CD4-positive, CD25-positive, alpha-beta regulatory T cell (primary cell): ENCODE measurements at places on chromosomes 5 and 9.

GRCh38 chr9:4137234-4137633 is 162.6 kb downstream of the GLIS3 start:
- H3K4me3 ChIP-seq, result no peak overlapping the region
- no peak for DNase-seq
- no peaks in the 10 kb centered on the region for H3K36me3 ChIP-seq
- no peaks in the 10 kb centered on the region for H3K4me1 ChIP-seq

DNA sequence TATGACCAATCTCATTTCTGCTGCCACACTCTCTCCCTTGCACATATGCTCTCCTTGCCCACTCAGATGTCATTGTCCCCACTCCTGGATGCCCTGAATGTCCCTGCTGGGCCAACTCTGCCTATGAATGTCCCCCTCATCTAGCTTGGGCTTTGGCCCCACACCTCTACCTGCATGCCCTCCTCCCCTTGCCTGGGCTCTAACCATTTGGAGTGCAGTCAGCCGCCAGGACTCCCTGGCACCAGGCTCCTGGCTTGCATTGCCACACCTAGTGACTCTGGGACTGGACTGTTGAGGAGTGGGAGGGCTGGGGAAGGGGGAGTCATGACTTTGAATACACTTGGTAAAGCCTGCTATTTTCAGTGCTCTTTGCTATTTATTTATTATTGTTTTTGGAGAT is 41.6 kb upstream of the POMT1 start:
- no peak overlapping the region for H3K4me3 ChIP-seq
- H3K27ac ChIP-seq, result no peak overlapping the region
- DNase-seq, result no peak
- H3K4me1 ChIP-seq, result no peaks in the 10 kb centered on the region
- peaks cover 85% of the 10 kb centered on the region for H3K36me3 ChIP-seq

DNA sequence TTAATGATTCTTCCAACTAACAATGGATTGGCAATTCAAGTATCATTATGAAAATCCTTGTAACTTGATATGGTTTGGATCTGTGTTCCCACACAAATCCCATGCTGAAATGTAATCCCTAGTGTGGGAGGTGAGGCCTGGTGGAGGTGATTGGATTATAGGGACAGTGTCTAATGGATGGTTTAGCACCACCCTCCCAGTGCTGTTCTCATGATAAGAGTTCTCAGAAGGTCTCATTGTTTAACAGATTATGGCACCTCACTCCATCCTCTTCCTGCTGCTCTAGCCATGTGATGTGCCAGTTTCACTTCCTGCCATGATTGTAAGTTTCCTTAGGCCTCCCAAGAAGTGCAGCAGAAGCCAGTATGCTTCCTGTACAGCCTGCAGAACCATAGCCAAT is 1116.2 kb upstream of the EDIL3 start:
- no peaks in the 10 kb centered on the region for H3K27me3 ChIP-seq
- H3K4me1 ChIP-seq, result no peaks in the 10 kb centered on the region
- DNase-seq, result no peak
- no peak overlapping the region for H3K4me3 ChIP-seq
- H3K27ac ChIP-seq, result no peak overlapping the region
- no peaks in the 10 kb centered on the region for H3K36me3 ChIP-seq

DNA sequence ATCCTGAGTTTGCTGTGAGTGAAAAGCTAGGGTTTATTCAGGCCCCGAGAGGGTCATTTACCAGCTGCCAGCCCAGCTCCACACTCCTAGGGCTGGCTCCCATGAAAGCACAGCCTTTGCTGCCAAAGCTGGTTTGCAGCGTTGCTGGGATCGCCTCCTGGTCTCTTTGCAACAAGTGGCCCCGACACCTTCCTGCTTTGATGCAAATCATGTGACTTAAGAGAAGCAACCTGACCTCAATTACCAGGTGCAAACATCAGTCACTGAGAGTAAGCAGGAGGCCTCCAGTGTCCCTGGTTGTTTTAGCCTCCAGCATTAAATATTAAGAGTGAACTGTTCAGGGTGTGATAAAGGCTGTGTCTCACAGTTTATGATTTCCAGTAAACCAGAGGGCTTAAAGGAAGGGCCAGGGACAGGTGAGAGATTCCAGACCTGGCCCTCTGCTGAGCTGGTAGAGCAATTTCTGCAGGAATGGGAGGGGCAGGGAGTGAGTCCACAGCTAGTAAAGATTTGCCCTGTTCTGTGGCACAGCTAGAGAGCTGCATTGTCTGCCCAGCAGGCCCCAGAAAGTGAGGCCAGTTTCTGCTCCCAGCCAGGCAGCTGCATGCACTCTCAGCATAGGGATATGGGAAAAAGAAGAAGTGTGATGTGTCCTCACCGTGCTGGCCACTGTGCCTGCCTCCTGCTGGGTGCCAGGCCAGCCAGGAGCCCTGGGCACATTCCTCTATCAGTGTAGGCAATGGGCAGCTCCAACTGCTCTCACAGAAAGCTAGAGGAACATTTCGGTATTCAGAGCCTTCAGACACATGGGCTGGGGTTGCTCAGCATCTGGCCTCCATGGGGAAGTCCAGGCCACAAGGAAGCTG is 58.0 kb downstream of the SLC22A5 start:
- H3K27me3 ChIP-seq, result no peaks in the 10 kb centered on the region
- H3K4me3 ChIP-seq, result peak overlapping the region; percentile 18
- DNase-seq, result peak; percentile 39

GRCh38 chr5:83498585-83498984 is 27.0 kb downstream of the VCAN start:
- no peaks in the 10 kb centered on the region for H3K36me3 ChIP-seq
- no peaks in the 10 kb centered on the region for H3K27me3 ChIP-seq
- no peaks in the 10 kb centered on the region for H3K4me1 ChIP-seq
- no peak for DNase-seq
- no peak overlapping the region for H3K27ac ChIP-seq
- no peak overlapping the region for H3K4me3 ChIP-seq

DNA sequence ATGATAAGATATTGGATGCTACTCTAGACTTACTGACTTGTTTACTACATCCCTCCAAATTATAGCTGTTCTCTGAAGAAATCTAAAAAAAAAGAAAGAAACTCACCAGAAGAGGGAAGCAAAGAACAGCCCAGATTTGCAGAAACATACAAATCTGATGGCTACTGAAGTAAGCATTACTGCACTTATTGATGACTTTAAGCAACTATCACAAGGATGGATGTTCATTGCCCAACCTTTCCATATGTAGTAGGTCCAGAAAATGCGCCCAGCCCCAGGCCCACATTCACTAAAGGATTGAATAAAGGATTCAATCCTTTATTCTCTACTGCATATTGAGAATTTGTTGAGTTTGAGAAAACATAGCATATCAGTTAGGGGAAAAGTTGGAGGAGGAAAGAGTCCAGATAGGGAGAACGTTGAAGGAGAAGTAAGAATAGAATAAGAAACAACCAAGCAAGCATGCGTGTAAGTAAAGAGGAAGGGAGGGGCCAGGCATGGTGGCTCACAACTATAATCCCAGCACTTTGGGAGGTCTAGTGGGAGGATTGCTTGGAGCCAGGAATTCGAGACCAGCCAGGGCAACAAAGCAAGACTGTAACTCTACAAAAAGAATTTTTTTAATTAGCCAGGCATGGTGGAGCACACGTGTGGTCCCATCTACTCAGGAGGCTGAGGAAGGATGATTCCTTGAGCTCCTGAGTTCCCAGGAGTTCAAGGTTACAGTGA is 33.8 kb upstream of the DTWD2 start:
- H3K27me3 ChIP-seq, result no peaks in the 10 kb centered on the region
- no peak overlapping the region for H3K27ac ChIP-seq
- H3K4me1 ChIP-seq, result no peaks in the 10 kb centered on the region
- no peak for DNase-seq

DNA sequence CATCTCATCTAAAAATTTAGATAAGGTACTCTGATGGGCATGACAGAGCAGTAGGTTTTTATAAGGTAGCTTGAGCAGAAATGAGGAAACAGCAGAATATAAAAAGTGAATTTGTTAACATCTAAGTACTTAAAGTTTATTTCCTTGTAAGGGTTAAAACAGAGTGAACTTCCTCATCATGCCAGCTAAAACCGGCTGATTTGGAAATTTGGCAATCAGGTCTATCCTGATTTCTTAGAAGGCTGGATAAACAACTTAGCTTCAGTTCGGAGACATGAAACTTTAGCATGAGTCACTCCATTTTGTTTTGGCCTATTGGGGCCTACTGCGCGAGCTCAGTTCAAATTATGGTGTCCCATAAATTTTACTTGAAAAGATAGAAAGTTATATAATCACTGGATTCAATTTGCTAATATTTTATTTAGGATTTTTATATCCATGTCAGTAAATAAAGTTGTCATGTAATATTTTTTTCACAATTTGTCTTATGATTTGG is 241.6 kb upstream of the RORB start:
- H3K4me3 ChIP-seq, result no peak overlapping the region
- no peaks in the 10 kb centered on the region for H3K27me3 ChIP-seq
- no peaks in the 10 kb centered on the region for H3K4me1 ChIP-seq
- H3K27ac ChIP-seq, result no peak overlapping the region
- no peaks in the 10 kb centered on the region for H3K36me3 ChIP-seq

GRCh38 chr9:71384343-71384742 is 262.9 kb upstream of the TRPM3 start:
- no peaks in the 10 kb centered on the region for H3K4me1 ChIP-seq
- H3K4me3 ChIP-seq, result no peak overlapping the region
- H3K27ac ChIP-seq, result no peak overlapping the region

DNA sequence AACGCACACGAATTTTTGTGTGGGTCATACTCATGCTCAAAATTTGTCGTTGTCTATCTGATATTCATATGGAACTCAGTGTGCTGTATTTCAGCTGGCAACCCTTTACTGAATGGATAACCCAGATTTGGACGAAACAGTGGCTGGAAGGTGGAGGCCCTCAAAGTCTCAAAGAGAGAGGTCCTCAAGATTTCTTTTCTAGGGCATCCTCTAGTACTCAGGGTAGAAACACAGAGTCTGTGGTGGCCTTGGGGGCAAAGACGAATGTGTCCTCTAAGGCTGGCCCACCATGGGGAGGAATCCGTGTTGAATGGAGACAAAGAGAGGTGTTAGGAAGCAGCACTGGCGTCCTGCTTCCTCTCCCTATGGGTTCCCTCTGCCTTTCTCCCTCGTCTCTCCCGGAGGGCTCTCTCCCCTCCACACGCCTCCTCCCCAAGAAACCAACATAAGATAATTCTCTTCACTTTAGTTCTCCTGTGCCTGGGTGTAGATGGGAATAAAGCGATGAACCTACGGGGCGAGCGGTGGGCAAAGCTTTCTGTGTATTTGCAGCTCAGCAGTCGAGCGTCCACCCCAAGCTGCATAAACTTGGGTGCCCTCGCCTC is 333.7 kb downstream of the CWC27 start:
- H3K27me3 ChIP-seq, result no peaks in the 10 kb centered on the region
- DNase-seq, result no peak
- no peaks in the 10 kb centered on the region for H3K36me3 ChIP-seq
- H3K27ac ChIP-seq, result no peak overlapping the region
- H3K4me3 ChIP-seq, result no peak overlapping the region

DNA sequence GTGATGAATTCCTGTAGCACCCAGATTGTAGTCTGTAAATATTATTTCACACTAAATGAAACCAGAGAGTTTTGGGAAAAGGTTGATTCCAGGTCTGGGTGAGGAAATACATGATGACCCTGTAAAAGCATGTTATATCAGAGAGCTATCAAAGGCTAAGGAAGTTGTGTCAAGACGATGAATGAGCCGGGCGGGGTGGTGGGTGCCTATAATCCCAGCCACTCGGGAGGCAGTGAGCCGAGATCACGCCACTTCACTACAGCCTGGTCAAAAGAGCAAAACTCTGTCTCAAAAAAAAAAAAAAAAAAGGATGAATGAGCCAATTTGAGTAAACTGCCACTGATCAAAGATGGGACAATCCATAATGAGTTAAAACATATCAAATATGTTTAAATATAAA is 29.2 kb downstream of the IL6ST start:
- no peak overlapping the region for H3K4me3 ChIP-seq
- H3K27me3 ChIP-seq, result no peaks in the 10 kb centered on the region
- DNase-seq, result no peak
- H3K4me1 ChIP-seq, result no peaks in the 10 kb centered on the region

DNA sequence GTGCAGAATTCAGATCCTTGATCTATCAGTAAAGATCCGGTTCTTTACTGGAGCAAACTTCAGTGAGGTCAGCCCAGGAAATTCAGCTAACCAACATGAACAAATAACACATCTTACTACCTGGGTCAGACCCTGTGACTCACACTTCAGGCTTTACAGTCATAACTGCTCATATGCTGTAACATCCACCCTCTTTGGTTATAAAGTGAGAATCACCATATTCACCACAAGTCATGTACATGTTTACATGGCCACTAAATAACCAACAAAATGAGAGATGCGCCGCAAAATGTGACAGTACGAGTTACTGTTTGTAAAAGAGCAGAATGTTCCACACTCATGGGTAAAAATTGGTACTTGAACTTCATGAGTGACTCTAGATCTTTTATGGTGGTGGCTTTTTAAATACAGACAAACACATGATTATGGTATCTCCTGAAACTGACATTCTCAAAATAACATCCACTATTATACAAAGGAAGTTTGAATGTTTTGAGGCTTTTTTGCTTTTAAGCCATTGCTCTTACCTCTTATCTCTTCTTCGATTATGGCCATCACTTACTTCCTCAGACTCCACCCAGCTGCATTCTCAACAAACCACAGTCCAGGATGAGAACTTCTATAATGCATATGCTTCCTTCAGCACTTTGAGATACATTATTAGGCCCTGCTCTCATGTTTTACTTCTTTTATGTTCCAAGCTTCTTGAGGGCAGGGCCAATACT is 516.6 kb downstream of the RAB3C start:
- H3K36me3 ChIP-seq, result no peaks in the 10 kb centered on the region
- H3K27me3 ChIP-seq, result no peaks in the 10 kb centered on the region
- no peak overlapping the region for H3K4me3 ChIP-seq
- H3K4me1 ChIP-seq, result peaks cover 3% of the 10 kb centered on the region
- H3K27ac ChIP-seq, result no peak overlapping the region

GRCh38 chr5:88746438-88746882 is 136.5 kb downstream of the MEF2C start:
- no peaks in the 10 kb centered on the region for H3K27me3 ChIP-seq
- no peak overlapping the region for H3K4me3 ChIP-seq
- no peaks in the 10 kb centered on the region for H3K36me3 ChIP-seq
- no peak overlapping the region for H3K27ac ChIP-seq
- H3K4me1 ChIP-seq, result no peaks in the 10 kb centered on the region
- DNase-seq, result no peak

DNA sequence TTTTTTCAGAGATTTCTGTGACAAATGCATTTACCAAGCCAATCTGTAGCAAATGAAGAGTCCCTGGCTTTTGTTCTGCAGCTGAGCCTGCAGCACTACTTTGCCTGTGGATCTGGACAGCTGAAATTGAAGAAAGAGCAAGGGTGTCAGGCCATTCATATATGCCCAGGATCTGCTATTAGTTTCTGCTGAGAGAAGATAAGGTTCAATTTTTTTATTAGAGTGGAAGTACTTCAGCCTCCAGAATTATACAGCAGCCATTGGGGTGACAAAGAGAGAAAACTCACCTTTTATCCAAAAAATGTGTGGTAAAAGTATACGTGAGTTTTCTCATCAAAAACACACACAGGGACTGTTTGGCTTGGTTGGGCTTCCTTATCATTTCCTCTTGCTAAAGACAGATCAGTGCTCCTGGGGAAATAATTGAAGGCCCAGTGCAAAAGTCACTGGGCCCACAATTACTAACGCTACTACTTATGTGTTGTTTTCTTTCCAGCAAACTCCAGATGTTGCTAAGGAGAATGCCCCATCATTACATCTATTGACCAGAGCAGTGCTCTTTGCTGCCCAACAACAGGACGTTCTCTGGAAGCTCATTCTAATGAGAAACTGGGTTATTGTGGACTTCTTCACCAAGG is 138.6 kb downstream of the CEMIP2 start:
- no peaks in the 10 kb centered on the region for H3K4me1 ChIP-seq
- H3K36me3 ChIP-seq, result no peaks in the 10 kb centered on the region
- no peak overlapping the region for H3K27ac ChIP-seq
- H3K27me3 ChIP-seq, result peaks cover 2% of the 10 kb centered on the region
